Left colon (tissue), 2 donors: ENCODE measurements at places on chromosomes 7 and 10.
A peak's percentile ranks its signal among the peaks of the same experiment; 100 is the strongest.

DNA sequence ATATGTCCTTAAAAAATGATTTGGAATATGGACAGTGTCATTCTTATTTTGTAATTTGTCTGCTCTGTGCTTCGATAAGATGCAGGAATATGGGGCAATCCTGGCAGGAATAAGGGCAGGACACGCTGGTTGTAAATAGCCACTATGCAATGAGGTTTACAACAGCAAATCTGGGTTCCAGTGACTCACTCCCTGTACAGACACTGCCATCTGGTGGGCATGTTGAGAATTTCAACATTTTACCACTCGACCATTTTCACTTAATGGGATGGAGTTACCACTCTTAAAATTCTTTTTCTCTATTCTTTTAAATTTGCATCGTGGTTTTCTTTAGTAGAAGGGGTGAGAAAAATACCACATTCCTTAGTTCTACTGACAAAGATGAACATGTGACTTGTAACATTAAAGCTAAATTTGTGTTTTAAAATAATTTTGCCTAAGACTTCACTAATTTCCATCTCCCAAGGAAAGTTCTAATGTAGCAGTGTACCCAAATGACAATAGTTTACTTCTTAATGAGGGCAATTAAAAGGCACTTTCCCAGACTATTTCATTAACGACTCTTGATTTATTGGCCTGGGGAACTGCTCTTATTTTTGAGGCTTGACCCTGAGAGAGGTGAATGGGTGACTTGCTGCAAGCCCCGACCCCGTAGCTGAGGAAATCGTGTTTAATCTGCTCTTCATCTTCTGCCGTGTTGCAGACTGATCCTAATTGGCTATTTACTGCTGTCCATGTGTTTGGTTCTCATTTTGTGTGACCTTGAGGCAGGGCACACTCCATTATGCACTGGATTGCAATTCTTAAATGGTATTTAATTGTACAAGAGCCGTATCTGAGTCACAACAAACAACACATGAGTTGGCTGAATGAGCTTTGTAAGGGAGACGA is 173.6 kb upstream of the IMMP2L start:
- peak; percentile 33 for DNase-seq

GRCh38 chr10:69600761-69601330 is 27.6 kb upstream of the NEUROG3 start:
- DNase-seq, result no peak

DNA sequence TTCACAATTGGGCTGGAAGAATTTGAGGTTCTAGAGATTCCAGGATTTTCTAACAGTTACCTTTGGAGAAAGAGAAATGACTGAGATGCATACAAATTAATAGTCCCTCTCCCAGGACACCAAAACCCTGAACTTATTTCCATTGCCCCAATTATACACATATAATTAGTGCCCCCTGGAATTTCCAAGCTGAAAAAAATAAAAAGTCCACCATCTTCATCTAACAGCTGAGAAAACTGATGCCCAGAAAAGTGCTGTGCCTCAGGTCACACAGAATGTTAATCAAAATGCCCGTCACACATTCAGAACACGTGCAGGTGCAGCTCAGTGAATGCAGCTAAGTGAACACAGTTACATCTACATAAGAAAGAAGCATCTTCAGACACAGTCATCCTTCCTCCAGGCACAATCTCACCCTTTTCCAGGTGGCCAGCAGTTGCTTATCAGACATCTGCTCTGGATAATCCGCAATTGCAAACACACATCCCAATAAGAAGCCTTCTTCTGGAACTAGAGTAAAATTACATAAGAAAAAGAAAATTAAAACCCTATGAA is 35.4 kb downstream of the PAXIP1 start:
- DNase-seq, result no peak

DNA sequence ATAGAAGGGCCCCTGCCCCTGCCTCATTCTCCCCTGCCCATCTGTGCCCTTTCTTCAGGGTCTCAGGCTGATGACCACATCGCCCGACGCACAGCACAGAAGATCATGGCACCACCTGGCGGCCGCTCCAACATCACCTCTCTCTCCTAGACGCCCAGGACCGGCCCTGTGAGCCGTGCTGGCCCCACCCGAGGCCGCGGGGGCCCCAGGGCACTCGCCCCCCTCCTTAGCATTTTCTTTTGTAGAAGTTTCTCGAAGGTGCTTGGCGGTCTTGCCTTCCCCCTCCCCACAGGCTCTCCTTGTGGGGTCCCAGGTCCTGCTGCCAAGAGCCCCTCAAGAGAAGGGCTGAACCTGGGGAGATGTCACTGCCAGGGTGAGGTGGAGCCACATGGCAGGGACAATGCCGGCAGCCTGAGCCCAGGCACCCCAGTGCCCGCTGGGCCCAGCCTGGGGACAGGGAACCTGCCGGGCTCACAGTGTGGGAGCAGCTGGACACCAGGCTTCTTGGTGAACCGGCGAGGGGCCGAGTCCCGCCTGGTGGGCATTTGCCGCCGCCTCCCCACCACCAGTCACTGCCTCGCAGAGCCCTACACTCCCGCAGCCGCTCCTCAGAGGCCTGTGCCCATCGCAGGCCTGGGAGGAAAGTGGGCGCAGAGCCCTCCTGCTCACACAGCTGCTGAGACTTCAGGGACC is 18.2 kb downstream of the DPYSL4 start:
- DNase-seq, result no peak

- no peak for DNase-seq
These were observed 4.8 kb downstream of the KPNA7 start for GRCh38 chr7:99203092-99203491.
